ENCODE measurements at places on chromosomes 5 and 9.

GRCh38 chr5:1885868-1886845 lies 3.4 kb upstream of the IRX4 start:
- no peak for DNase-seq

DNA sequence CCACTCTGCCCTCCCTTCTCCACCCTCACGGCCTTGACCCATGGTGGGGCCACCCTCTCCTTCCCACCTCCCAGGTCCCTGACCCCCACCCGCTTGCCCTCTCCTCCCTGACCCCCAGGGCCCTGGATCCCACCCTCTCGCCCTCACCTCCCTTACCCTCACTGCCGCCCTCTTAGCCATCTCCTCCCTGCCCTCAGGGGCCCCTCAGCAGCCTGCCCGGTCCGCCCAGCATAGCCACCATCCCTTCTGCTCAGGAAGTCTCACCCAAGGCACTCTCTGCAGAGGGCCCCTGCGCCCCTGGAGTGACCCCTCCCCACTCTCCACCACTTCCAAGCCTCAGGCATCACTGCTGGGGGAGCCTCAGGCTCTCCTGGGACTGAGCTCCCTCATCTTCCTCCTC lies 66.3 kb downstream of the MRPL36 start:
- no peak for DNase-seq

GRCh38 chr5:173743641-173744343 lies 127.3 kb upstream of the BOD1 start:
- no peak for DNase-seq

- no peak for DNase-seq
Measured at GRCh38 chr9:111198936-111199335, 131.1 kb downstream of the OR2K2 start.

DNA sequence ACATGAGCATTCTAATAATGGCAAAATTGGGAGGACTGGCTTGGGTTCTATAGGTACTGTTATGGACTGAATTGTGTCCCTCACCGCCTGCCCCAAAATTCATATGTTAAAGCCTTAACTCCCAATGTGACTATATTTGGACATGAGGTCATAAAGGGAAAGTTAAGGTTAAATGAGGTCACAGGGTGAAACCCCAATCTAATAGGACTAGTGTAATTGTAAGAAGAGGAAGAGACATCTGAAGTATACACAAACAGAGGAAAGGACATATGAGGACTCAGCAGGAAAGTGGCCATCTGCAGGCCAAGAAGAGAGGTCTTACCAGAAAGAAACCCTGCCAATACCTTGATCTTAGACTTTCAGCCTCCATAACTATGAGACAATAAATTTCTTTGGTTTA lies 23.1 kb downstream of the RNF180 start:
- no peak for DNase-seq

DNA sequence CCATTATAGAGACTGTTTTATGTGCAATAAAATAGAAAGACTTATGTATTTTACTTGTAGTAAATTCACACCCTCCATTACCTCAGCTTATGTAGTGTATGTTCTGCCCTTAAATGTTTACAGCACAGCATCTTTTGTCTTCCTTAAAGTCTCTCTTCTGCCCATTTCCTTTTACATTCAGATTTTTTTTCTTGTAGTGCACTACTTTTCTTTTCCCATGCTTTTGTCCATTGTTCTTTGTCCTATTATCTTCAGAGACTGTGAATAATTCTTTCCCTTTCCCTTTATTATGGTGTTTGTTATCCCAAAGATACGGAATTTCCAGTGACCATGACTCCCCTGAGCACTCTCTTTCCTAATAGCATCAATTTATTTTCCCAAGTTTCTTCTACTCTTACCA lies 66.1 kb upstream of the TYRP1 start:
- no peak for DNase-seq

- no peak for DNase-seq
Measured at GRCh38 chr5:109404428-109404960, 5.3 kb downstream of the PJA2 start.

DNA sequence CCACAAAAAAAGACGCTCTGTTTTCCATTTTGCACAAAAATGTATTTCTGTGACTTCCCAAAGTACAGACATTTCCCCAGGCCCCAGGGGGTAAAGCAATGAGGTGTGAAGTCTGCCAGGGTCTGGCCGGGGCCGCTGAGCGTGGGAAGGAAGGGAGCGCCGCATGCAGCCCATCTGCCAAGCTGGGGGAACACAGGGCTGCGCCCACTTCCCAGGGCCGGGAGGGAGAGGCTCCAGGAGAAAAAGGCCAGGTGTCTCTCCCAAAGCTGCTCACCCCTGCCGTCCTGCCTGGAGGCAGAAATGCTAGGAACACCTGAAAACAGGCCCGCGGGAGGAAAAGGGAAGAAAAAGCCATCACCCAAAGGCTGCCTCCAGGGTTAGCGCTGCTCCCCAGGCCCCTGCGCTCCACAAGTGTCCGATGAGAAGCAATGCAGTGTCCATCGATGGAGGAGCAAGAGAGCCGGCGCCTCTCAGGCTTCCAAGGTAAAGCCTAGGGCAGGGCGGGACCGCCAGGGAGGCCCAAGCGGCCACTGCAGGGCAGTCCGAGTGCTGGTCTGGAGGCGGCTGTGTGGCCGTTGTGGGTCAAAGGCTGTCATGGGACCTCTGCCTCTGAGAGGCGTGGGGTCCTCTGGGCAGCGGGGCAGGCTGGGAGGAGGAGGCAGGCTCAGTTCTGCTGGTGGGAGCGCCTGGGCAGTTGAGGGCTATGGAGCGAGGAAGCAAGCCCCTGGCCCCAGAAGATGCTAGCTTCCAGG lies 6.0 kb upstream of the ZDHHC12 start:
- no peak for DNase-seq

- DNase-seq: no peak
Measured at GRCh38 chr5:165393839-165394238, 1888.4 kb downstream of the MAT2B start.

- DNase-seq: no peak
Measured at GRCh38 chr5:39946356-39947045, 521.7 kb upstream of the DAB2 start.

- DNase-seq: no peak
Measured at GRCh38 chr9:20513126-20513913, 109.0 kb downstream of the MLLT3 start.

DNA sequence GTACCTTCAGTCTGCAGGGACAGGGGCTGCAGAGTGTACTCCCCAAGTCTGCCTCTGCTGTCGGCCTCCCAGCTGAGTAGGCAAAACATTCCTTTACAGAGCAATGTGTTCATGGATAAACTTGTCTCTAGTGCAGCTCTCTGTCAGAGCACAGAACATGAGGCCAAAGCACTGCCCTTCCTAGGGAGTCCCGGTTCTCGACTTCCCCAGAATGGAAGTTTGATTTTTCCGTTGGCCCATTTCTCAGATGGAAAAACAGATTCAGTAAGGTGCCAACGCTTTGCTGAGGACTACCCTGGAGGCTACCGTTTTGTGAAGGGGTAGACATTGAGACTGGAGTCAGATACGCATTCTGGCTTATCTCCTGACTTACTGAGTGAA lies 422 bp upstream of the TRIM32 start:
- no peak for DNase-seq

- DNase-seq: no peak
Measured at GRCh38 chr5:77347435-77348098, 137.1 kb downstream of the PDE8B start.

DNA sequence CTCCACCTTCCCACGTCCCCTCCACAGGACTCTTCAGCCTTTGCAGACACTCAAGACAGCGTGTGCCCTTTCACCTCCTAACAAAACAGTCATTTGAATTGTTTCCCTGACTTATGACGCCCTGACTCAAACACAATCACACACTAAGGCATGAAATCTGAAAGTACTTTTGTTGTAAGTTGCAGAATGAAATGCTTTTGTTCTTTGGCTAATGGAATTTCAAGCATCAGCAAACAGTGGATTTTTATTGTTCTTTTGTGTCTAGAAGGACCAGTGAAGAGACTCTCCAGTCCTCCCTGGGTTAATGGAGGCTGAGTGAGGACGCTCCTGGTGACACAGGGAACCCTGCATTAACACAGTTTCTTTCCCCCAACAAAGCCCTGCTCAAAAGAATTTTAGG lies 380.1 kb downstream of the CTNND2 start:
- no peak for DNase-seq

DNA sequence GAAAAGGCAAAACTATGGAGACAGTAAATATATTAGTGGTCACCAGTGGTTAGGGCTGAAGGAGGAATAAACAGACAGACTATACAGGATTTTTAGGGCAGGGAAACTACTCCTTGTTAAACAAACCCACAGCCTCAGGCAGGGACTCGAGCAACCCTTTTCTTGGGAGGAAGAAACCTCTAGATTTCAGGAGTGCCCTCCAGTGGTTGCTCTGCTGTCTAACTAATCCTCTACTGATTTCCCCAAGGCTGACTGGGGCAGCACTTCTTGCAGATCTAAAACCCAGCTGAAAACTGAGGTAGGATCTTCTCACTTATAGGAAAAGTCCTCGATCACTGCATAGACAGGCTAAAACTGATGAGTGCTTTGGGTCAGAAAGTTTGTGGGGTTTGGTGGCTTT lies 176.8 kb downstream of the ISOC1 start:
- no peak for DNase-seq

GRCh38 chr5:15914638-15915037 lies 265.0 kb downstream of the MARCHF11 start:
- DNase-seq: no peak

DNA sequence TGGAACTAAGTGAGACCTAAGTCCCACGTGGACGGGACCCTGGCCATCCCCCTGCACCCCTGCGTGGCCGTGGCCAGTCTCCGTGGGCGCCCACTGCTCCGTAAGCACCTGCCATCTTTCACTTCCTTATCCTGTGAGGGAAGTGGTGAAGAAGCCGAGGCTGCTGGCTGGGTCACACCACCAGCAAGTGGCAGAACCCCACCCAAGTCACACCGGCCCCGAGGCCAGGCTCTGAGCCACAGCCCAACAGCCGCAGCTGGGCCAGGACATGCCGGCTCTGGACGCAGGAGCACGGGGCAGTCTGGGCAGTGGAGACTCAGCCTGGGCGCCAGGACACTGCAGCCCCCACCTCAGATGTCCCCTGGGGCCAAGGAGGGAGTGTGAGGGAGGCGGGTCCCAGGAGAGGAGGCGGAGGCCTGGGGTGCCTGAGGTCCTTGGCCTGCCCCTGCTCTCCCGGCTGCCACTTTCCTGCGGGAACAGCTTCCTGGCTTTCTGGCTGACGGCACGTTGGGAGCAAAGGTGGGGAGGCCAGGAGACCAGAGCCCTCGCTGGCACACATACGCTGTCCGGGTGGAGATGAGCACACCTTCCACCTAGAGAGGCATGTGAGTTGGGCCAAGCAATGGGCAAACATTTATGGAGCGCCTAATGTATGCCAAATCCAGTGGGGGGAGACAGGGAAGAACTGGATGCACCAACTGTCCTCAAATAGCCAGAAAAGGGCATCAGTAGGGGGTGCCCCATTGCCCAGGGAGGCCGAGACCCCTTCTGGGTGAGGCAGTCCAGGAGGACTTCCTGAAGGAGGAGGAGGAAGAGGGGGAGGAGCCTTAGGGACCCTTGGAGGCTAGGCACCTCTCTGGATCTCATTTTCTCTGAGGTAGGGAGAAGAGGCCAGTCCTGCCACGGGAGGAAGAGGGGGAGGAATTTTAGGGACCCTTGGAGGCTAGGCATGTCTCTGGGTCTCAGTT lies 43.9 kb upstream of the EGFL7 start:
- DNase-seq: no peak

Data from urinary bladder (tissue), 4 donors.